ENCODE measurements at places on chromosomes 6 and 20.

GRCh38 chr20:17380801-17381200, 150.4 kb downstream of the BFSP1 start:
- DNase-seq, result no peak

DNA sequence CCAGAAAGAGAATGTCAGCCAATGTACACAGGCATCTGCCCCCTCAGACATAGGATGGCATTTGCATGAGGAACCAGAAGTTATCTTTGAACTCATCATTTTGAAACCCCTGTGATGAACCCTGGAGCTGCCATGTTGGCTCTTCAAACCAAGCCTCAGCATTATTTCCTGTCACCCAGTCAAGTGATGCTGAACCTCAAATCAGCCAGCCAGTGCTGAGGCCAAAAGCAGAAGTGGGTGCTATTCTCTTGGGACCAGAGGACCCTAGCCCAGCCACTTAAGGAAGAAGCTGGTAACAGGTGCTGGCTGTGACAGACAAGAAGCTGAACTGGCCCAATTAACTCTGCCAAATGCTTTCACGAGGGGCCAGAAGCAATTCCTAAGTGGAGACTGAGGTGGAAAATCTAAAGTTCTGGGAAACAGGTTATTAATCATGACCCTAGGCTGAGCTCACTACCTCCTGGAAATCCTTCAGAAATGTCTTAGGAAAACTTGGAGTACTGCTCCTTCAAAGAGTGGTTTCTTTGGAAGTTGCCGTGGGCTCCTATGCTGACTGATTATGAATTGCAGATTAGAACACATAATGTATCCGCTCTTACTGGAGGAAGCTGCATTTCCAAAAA, 4.0 kb downstream of the PKIG start:
- no peak for DNase-seq

- DNase-seq, result no peak
Measured at GRCh38 chr6:145012039-145012662, 723.2 kb downstream of the EPM2A start.

- DNase-seq, result no peak
Measured at GRCh38 chr20:5164645-5165625, 38.1 kb downstream of the CDS2 start.

DNA sequence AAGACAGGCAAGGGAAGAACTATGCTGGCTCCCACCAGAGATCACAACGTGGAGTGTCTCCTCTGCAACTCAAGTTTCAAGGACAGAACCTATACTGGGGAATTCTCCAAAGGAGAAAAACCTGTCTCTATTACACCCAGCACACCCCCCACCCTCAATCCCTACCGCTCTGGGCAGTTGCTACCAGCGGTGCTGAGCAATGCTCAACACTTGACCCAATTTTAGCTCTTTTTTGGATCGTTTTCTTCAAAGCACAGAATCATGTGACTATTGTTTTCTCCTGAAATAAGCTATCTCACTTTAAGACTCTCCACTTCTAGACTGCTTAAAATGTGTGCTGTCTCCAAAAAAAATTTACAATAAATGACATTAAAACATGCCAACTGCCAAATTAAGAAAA, 23.3 kb downstream of the MAP7 start:
- DNase-seq, result no peak

- no peak for DNase-seq
Measured at GRCh38 chr6:165676435-165677068, 13.5 kb upstream of the PDE10A start.

DNA sequence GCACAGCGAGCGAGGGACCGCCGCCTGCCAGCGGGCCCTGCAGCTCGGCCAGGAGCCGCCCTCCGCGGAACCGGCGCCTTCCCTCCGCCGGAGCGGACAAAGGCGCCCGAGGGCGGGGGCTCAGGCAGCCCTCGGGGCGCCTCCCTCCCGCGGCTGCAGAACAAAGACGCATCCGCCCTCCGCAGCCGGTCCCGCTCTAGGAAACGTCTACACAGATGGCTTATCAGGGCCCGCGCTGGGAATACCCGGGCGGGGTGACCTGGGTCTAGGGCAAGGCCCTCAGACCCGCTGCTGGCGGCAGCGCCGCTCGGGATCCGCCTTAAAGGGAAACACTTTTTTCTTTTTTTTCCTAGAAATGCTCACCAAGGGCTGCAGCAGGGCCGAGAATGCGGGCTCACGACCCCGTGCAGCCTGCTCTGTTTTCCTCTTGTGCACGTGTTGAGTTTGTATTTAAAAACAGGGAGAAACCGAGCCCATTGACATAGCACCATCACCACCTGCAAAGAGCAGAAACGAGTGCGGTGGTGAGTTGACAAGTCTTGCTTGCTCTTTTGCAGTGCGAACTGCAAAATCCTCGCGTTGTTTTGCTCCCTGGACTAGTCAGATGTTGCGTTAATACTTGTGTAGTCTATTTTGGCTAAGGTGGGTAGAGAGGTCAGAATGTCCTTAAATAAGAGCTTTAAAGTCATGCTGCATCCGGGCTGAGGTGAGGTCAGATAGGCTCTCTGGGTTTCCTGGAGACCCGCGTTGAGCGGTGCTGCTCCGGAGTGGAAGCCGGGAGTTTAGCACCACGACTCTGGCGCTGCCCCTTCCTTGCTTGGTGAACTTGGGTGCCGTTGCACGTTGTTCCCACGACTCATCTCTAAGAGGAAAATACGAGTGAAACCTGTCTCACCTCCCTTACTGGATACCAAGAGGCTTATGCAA, 1.1 kb upstream of the RPS6KA2 start:
- DNase-seq, result no peak

GRCh38 chr20:25037288-25038102, 20.4 kb downstream of the ACSS1 start:
- no peak for DNase-seq

DNA sequence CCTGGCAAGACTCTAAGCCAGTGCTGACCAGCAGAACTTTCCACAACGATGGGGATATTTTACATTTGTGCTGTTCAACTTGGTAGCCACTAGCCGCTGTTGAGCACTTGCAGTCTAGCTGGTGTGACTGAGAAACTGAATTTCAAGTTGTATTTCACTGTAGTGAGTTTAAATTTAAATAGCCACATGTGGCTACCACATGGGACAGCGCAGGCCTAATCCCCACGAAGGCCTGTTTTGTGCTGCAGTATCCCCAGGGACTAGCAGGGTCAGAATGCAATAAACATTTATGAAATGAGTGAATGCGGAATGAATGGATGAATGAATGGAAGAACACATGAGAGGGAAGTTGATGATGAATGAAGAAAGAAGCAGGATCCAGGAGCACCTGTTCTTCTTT, 115.8 kb downstream of the TRERF1 start:
- no peak for DNase-seq

DNA sequence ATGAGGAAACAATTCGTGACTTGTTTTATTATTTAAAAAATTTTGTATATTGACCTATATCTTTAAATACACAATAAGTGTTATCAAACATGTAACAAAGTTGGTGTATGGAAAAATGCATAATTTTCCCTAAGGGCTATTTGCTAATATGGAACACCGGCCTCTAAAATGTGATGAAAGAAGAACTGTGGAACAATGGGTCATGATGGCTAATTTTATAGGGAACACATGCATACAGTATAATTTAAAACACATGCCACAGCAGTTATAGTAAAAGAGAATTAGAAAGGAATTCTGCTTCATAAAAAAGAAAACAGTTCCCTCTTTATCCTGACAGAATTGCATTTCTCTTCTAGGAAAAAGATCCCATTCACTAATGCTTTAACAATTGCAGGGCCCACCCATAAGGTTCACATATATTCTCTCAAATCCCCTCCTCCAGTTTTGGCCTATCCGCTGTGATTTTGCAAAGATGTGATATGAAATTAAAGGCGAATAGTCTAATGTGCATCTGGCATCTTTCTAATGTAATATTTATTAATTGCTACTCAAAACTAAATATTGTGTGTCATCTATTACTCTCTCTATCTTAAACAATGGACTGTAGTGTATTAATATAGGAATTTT, 628.1 kb upstream of the CITED2 start:
- DNase-seq, result no peak

- no peak for DNase-seq
Measured at GRCh38 chr20:44291754-44292153, 19.2 kb downstream of the FITM2 start.

DNA sequence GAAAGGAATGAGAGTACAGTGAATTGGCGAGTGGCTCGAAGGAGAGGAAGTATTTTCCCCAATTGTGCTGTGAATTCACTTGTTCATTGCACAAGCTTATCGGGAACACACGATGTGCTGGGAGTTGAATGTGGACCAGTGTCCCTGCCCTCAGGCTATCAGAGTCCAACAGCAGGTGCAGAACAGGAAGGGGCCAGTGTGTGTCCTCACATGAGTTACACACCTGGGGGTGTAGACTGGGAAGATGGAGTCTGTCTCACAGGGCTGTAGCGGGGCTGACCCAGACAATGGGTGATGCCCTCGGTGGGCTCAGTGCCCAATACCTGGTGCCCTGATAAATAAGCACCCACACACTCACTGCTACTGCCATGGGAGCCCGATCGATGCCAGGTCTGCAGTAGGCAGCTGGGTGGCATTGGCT, 14.4 kb downstream of the DUSP22 start:
- DNase-seq, result no peak
